Mammary microvascular endothelial cell (primary cell): ENCODE measurements at places on chromosomes 16 and 17. TPM values are rescaled to one million over a fixed set of nuclear protein-coding genes. Genes with fewer than 3 reads are reported as not detected.

Gene MYH1
- not detected in 2 replicates for total RNA-seq

Gene PRRT2
- not detected in 2 replicates for total RNA-seq

Gene CYB5B
- total RNA-seq = 66.2 and 68.4 TPM in 2 replicates

Gene CX3CL1
- 5.1 and 6.1 TPM in 2 replicates for total RNA-seq

Gene EVPLL
- total RNA-seq = not detected in 2 replicates
